Psoas muscle (tissue), 8 donors: ENCODE measurements at places on chromosomes 5 and 9.

DNA sequence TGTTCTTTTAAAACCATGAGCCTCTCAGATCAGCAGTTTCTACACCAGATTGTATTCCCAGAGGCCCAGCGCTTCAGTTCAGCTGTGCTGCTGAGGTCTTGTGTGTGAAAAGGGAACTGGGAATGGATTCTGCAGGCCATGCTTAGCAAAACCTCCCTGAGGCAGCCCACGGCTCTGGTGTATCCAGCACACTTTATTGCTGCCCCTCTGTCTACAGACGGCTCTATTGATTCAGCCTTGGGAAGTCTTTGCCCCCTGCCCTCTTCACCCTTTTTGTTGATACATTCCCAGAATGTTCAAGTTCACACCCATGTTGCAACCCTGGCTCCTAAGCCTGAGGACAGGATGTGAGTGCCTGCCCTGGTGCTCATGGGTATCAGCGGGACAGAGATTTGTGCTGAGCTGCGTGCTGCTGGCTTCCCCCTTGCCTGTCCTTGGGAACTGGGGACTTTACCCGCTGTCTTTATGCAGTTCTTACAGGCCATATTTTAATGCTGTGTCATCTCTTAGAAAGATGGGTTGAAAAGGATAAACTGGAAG lies 37.3 kb downstream of the ARHGAP26 start:
- DNase-seq = no peak

GRCh38 chr5:180135128-180135955 lies 63.8 kb upstream of the RNF130 start:
- no peak for DNase-seq

DNA sequence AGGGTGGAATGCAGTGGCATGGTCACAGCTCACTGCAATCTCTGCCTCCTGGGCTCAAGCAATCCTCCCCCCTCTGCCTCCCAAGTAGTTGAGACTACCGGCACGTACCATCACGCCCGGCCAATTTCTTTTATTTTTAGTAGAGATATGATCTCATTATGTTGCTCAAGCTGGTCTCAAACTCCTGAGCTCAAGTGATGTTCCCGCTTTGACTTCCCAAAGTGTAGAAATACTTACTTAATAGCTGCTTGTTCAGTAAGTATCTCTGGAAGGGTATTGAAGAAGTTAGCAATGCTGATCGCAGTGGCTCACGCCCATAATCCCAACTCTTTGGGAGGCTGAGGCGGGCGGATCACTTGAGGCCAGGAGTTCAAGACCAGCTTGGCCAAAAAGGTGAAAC lies 35.7 kb upstream of the PLIN2 start:
- DNase-seq = peak; percentile 60

GRCh38 chr9:134987906-134988700 lies 70.4 kb upstream of the FCN1 start:
- no peak for DNase-seq

DNA sequence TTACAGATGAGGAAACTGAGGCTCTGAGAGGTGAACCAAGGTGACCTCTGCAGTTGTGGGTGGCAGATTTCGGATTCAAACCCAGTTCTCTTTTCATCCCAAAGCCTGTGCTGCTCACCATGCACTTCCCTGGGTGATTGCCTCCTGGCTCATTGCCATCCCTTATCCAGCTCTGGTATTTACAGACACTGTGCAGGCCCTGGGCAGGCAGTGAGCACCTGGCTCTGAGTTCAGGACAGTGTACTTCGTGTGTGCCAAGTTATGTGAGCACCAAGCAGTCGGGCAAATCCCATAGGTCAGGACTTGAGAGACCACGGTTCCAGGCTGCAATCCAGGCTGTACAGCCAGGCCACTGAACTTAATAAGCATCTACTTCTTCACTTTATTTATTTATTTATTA lies 1.4 kb downstream of the LRSAM1 start:
- no peak for DNase-seq

DNA sequence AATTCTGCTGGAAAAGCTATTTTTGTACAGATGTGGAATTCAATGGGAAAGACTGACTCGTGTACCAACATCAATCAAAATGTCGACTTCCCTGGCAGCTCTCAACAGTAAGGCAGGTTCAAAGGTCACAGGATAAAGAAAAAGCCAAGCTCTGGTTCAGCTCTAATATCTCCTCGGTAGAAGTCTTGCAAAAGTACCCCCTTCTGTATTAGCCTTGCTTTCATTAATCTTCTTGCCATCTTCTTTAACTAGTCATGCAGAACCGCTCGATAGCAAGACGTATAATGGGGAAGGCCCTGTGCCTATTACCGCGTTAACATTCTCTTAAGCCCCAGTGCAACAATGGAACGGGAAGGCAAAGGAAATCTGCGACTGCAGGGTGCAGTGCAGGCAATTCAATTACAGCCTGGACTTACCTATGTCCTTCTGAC lies 201.2 kb downstream of the GAPVD1 start:
- no peak for DNase-seq

DNA sequence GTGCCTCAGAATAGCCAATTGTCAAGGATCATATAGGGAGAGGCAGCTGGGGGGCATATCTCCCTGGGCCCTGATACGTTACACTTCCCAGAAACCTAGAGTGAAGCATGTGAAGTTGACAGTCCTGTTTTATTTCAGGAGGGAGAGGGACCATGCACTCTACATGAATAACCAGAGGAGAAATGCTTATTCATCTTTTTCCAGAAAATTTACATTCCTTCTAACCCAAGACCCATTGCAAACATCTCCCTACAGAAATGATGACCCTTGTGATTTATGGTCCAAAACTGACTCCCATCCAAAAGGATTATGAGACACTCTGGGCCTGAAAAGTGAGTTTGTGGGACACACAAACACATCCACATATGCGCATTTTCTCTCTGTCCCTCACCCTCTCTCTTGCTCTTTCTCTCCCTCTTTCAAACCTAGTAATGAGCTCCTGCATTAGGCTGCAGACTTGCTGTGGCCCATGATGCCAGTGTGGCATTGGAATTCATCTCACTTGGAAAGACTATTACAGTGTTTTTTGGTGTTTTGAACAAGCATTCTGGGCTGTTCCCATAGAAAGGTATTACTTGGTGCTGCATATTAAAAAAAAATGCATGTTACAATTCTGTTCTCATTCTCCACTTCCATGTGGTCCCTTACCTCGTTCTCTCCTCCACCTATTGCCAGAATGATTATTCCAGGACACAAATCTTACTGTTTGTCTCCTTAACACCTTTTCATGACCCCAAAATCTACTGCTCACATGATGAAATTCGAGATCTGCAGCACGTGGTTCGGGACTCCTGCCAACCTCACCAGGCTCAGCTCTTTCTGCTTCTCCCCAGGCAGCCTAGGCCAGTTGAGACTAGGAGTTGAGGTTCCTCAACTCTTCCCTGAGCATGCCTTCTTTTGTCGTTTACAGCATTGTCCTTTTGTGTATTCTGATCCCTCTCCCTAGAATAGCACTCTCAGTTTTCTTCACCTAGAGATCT lies 451.3 kb upstream of the KLF4 start:
- DNase-seq = no peak

DNA sequence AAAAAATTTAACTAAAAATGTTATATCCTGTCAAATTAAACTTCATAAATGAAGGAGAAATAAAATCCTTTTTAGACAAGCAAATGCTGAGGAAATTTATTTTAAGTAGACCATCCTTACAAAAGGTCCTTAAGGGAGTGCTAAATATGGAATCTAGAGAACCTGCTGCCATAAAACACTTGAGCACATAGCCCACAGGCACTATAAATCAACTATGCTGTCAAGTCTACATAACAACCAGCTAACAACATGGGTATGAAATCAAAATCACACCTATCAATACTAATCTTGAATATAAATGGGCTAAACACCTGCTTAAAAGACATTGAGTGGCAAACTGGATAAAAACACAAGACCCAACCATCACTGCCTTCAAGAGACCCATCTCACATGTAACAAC lies 15.1 kb upstream of the PRSS3 start:
- DNase-seq = no peak

DNA sequence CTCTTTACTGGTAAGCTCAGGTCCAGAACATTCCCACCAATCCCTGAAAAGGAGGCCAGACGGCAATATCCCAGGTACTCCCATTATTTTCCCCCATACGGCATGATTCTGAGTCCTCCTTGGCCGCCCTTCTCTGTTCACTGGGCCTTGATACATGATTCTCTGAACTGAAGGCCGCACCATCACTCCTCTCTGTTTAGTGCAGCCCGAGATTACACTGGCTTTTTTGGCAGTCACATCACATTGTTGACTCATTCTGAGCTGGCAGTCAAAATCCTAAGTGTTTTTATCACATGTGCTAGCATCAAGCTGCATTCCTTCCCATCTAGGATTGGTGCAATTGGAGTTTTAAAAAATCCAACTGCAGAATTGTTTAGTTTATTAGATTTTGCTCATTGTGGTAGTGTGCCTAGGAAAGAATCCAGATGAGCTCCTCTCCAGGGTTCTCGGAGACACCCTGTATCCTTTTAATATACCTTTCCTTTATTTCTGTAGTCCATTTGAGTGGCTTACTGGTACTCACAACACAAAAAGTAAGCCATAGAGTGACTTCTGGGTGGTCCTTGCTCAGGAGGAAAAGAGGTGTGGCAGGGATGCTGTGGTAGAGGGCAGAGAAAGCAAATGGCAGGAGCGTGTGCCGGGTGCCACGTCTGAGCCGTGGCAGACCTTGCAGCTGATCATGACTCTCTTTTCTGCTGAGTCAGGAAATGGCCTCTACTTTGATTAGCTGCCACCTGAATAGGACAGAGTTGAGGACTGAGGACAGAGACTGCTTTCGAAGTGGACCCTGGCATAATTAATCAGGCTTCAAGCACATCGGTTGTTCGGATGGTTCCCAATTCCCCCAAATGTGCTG lies 121.1 kb upstream of the IL12B start:
- no peak for DNase-seq

- no peak for DNase-seq
These were observed 9.7 kb upstream of the CTNNA1 start for GRCh38 chr5:138743484-138743883.

DNA sequence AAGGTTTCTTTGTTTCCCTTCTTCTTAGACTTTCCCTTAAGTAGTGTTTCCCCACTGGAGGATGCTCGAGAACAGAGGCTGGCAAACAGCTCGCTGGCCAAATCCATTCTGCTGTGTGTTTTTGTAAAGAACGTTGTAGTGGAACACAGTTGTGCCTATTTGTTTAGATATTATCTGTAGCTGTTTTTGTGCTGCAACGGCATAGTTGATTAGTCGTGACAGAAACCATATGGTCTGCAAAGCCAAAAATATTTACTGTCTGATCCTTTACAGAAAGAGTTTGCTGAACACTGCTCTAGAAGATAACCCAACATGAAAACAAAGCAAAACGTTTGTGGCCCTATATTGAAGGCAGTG lies 47.0 kb upstream of the EGFLAM start:
- DNase-seq = no peak

DNA sequence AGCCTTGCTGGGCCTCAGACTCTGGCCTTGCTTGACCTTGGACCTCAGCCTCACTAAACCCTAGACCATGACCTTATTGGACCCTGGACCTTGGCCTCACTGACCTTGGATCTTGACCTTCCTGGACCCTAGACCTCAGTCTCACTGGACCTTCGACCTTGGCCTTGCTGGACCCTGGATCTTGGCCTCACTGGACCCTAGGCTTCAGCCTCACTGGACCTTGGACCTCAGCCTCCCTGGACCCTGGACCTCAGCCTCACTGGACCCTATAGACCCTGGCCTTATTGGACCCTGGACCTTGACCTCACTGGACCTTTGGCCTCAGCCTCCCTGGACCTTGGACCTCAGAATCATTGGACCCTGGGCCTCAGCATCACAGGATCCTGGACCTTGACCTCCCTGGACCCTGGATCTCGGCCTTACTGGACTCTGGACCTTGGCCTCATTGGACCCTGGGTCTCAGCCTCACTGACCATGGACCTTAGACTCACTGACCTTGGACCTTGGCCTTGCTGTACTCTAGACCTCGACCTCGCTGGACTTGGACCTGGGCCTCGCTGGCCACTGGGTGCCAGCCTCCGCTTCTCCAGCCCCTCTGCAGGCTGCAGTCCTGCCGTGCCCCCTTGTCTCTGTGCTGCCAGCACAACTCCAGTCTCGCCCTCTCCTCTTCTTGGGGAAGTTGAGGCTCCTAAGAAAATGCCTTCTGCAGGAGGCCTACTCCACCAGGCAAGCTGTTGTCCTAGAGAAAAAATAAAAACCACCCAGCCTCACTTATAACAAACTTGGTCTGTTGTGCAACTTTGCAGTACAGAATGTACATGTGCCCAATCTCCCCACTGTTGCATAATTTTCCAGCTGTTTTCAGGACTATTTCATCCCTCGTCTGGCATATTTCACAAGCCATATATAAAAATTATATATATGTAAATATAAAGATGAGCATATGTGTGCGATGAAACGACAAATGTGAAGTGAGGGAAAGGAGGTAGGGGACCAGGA lies 11.0 kb upstream of the ADAMTS2 start:
- DNase-seq = no peak

- DNase-seq = no peak
These were observed 563.9 kb downstream of the HTR1A start for GRCh38 chr5:63398346-63398745.

DNA sequence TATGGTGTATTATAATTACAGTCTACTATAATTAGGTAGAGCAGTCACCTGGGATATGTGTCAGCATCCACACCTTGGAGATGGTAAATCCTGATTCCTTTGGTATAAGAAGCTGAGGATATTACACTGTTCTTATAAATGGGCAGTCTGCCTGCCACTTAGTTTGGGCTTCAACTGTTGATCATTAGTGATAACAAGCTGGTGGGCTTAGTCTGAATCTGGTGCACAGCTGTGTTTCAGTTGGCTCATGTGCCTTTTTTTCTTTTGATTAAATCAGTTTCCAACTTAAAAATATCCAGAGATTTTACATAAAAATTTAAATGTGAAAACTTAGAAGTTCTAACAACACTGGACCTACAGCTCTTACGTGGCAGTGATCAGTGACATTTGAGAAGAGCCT lies 21.2 kb downstream of the LVRN start:
- DNase-seq = no peak
